ENCODE measurements at places on chromosomes 16 and 17.

- DNase-seq, result no peak
Measured at GRCh38 chr17:35907691-35908090, 22.9 kb downstream of the RDM1 start.

DNA sequence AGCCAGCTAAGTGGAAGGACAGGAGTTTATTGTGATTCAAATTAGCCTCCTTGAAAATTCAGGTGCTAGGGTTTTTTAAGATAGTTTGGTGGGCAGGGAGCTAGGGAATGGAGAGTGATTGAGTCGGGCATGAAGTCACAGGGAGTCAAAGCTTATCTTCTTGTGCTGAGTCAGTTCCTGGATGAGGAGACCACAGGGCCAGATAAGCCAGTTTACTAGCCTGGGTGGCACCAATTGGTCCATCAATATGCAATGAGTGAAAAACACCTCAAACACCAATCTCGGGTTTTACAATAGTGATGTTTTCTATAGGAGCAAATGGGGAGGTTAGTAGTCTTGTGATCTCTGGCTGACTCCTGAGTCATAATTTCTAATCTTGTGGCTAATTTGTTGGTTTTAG, 165.1 kb downstream of the ABCC12 start:
- DNase-seq, result no peak

- DNase-seq, result no peak
Measured at GRCh38 chr17:49045376-49045775, 48.2 kb downstream of the IGF2BP1 start.

DNA sequence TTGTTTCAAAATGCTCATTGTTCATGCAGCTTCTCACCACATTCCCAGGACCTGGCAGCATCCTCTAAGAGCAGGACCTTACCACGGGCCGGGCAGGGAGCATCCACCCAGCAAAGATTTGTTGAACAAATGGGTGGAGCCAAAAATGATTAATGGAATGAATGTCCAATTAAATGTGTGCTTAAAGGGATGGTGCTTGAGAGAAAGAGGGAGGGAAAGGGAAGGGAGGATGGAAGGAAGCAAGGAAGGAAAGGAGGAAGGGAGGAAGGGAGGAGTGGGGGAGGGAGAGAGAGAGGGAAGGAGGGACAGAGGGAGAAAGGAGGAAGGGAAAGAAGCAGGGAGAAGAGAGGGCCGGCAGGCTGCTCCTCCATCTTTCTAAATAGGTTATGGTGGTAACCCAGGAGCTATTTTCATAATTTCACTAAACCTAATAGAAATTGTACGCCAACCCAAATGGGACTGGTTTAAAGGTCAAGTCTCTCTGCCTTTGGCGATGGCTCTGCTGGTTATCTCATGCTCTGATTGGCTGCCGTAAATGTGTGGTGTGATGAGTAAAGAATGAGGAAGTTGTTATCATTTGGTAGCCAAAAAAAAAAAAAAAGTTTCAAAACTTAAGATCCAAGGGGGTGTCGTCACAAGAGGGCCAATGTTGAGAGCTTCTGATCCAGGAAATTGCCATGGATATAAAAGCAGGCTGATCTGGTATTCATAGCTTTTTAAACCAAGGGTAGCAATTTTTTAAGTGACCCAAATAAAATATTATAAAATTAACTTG, 126.7 kb upstream of the FOXF1 start:
- no peak for DNase-seq

DNA sequence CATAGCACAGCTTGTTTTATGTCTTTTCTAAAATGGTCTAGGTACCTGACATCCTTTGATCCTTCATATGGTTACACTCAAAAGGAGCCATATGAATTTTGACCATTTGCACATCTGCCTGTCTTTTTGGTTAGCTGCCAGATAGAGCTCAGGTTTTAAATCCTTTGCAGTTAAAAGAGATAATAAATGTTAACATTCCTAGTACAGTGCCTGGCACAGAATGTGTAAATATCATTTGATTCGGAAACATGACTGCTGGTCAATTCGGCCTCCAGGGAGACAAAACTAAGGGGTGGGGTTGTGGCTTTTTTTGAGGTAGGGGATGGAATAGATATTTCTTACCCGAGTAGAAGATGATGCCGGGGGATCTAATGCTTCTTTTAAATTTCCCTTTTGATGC, 64.2 kb downstream of the FTO start:
- DNase-seq, result no peak
